ENCODE measurements at places on chromosomes 3 and 15.

DNA sequence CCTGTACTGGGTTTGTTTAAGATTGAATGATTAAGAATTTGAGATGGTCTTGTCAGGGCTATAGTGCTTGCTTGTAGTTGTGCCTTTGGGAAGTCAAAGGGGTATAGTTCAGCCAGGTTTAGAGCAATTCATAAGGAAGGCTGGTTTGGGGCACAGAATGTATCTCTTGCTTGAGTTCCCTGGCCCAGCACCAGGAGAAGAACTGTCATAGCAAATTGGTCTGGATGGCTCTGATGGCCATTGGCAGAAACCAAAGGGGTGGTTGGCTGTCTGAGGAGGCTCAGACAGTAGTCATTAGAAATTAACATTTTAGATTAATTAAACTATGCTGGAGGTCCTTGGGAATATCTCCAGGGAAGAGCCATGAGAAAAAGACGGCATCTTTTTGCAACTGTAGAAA lies 25.4 kb upstream of the OTOL1 start:
- DNase-seq: no peak

DNA sequence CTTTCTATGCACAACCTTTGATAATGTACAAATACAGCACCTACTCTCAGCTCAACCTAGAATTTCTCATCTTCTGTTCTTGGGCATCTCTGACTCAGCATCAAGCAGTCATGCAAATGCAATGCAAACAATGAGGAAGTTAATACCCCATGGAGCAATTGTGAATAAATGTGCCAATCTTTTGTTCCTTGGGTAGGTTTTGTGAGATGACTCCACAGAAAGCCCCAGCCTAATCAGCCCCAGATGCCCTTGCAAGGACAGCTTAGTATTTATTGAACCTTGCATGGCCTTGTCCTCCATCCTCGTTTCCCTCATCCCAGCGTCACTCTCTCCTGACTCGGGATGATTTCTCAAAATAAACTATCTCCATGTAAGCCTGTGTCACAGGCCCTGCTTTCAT lies 494.7 kb upstream of the NECTIN3 start:
- DNase-seq: no peak

- DNase-seq: no peak
Observed at GRCh38 chr3:68751888-68752287, 180.5 kb downstream of the TAFA4 start.

DNA sequence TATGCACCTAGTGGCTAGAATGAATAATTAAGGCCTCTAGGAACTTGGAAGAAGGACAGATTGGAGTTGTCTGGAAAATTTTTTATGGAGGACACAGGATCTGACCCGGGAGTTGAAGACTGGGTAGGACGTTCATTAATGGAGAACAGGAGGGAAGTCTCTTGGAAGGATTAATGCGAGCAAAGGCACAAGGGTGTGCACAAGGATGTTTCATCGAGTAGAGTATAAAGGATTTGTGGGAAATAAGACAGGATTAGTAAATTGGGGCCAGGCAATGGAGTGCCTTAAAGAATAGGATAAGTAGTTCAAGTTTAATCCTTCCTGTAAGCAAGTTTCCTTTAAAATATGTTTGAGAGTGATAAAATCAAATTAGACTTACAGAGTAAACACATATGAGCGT lies 14.6 kb downstream of the LMOD3 start:
- no peak for DNase-seq

DNA sequence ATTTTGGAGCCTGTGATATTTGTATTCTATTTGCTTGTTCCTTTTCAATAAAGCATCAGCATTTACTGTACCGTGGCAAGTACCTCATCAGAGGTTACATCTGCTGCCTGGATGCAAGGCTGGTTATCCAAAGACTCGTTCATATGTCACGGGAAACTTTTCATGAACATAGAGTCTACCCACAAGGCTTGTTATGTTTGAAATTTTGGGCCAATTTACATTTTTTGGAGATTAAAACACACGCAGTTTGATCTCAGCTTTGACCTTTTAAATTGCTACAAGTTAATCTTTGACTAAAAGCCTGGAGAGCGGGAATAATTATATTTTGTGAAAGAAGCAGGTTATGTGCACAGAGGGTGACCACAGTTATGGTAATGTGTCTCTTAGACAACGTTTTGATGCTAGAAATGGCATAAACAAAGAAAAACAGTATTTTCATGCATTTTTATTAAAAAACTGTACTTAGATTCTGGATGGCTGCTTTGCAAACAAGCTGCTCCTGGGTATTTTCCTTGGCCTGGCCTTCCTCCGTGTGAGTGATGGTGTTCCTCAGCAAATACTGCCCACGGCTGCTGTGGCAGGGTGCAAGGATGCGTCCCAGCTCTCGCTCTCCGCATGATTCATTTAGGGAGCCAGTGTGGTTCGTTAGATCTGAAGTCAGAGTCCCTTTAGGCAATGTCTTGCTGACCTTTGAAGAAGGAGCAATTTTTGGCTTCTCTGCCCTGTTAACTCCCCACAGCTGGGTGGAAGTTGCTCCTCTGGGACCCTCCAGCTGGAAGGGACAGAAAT lies 27.1 kb downstream of the CHST2 start:
- DNase-seq: no peak

- DNase-seq: peak; percentile 80
Observed at GRCh38 chr3:4976109-4976508, 3.1 kb upstream of the BHLHE40 start.

- DNase-seq: no peak
Observed at GRCh38 chr3:158718490-158719170, 13.6 kb downstream of the RARRES1 start.

DNA sequence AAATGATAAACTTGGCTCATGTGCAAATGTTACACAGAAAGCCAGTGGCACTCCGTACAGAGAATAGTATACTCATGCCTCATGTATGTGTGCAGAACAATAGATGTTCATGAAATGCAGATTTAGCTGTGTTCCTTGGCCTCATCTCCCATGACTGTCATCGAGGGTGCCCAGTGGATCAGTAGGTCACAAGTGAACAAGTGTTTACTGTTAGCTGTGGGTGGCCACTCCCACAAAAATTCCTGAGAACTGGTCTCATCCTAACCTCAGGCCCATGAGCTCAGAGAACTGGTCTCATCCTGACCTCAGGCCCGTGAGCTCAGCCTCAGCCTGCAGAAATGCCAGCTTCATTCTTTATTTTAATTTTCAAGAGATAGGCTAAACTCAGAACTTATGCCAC lies 124.1 kb downstream of the GADL1 start:
- DNase-seq: no peak

DNA sequence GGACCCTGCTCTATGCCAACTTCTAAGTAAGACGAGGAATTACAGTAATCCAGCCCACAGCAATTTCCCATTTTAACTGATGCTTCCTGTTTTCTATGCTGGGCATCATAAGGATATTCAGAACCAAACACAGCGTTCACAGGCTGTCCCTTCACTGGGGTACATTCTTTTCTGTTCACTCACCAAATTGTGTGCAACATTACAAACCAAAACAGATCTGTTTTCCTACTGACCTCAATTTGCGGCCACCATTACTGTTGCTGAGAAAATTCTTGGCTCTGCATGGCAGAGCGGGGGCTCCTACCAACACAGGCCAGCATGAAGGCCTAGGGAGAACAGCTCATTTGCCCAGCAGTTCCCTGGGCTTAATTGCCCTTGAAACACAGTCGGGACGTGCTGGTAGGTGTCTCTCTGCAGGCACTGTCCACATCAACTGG lies 76.5 kb downstream of the MYO1E start:
- DNase-seq: no peak

GRCh38 chr3:71311661-71312046 lies 271.9 kb downstream of the FOXP1 start:
- no peak for DNase-seq

All from activated T-cell treated with anti-CD3 and anti-CD28 coated beads, Interleukin-2, amount 50 U/mL, for 48 hours (primary cell).